Stimulated activated CD4-positive, alpha-beta T cell treated with anti-CD3 and anti-CD28 coated beads, Interleukin-4, amount 100 ng/mL, for 1 hour (primary cell): ENCODE measurements at places on chromosomes 11 and 22.

DNA sequence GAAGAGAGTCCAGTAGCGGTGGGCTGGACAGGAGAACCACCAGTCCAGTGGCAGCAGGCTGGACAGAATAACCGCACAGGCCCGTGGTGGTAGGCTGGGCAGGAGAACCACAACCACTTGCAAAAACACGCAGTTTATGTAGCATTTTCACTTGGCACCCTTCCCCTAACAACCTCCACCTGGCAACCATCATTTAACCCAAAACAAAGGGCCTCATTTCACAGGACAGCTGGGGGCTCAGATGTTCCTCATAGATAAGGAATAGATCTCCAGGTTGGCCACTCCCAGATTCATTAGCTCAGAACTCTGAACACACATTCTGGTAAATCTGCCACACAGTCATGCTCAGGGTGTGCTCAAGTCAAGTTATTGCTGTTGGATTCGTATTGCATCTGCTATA is 41.2 kb downstream of the SYTL2 start:
- DNase-seq: no peak

- DNase-seq: no peak
Measured at GRCh38 chr11:47136327-47136726, 40.4 kb downstream of the ARFGAP2 start.

DNA sequence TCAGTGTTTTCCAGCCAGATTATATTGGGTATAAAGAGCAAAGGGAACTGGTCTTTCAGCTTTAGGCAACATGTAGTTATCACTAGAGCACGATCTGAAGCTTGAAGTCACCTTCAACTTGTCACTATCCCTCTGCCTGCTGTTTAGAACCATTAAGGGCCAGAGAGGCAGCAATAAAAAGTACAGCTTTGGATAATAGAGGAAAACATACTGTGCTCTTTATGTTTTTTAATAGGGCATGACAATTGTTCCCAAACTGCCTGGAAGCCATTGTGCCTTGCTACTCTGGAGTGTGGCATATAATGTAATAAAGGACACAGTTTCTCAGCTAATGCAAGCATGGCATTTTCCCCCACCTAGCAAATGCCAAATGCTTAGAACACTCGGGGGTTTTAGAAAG is 1912.0 kb upstream of the RAG2 start:
- DNase-seq: no peak

GRCh38 chr11:10118865-10119264 is 175.2 kb downstream of the SBF2 start:
- no peak for DNase-seq

GRCh38 chr22:20218326-20218872 is 49.7 kb downstream of the RTN4R start:
- DNase-seq: no peak

- no peak for DNase-seq
Measured at GRCh38 chr22:26127556-26127955, 41.7 kb upstream of the SEZ6L start.

- DNase-seq: peak; percentile 60
Measured at GRCh38 chr11:61293867-61294716, 1.0 kb downstream of the VWCE start.

DNA sequence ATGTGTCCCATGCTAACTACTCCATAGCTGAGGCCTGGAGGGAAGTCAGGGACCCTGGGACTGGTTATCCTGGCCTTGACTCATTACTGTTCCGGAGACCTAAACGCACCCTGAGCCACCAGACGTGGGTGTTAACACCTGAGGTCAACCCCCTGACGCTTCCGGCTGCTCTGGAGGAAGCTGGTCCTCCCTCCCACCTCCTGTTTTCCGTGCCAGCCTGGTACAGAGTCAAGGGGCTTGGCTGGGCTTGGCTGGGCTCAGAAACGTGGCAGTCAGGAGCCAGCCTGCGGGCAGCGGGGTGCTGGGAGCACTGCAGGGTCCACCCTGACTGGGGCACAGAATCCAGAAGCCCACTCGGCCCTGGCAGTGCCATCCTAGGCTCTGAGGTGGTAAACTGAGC is 2.6 kb downstream of the TMPRSS4 start:
- no peak for DNase-seq

DNA sequence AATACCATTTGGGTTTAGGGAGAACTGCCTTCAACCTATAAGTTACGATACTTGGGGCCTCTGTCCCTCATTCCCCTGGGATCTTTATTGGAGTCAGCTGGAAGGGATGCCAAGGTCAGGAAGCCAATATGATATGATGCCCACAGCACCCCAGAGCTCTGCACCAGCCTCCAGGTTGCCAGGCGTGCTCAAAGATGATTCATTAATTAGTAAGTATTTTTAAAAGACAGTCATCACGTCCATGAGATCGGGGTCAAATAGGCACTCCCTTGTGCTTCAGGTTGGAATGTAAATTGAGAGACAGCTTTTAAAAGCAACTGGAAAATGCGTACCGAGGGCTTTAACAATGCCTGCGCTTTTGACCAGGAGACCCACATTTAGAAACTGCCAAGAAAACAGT is 57.0 kb upstream of the CD5 start:
- no peak for DNase-seq

GRCh38 chr11:70341881-70342429 is 56.4 kb upstream of the CTTN start:
- no peak for DNase-seq

DNA sequence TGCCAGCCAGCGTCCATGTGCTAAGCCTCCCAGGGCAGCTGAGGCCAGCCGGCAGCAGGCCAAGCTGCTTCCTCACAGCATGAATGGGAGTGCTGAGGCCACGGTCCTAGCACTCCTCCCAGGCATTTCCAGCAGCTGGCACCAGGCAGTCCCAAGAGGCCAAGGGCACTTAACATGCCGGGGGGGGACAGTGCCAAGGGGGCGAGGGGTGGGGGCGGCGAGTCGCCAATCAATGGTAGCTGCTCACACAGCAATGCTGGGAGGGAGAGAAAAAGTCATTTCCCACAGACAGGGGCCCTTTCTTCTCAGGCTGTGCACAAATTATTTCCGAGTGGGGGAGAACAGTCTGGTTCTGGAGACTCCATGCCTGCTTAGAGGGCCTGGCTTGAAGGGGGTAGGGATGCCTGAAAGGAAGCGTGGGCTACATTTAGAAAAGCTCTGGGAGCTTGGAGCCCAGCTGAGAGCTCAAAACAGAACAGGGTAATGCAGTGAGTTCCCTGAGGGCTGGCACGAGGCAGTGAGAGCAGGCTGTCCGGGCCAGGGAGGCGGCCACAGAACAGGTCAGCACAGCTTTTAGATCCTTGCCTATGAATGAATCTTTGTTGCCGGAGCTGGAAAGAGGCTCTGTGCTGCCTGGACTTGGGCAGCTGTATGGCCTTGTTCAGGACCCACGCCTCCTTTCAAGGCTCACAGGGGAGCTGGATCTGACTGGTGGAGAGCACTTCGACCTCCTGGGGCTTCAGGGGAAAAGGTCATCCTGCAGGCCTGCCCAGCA is 14.4 kb upstream of the TBC1D10A start:
- no peak for DNase-seq

GRCh38 chr22:35547987-35548721 is 7.5 kb downstream of the RASD2 start:
- DNase-seq: no peak

DNA sequence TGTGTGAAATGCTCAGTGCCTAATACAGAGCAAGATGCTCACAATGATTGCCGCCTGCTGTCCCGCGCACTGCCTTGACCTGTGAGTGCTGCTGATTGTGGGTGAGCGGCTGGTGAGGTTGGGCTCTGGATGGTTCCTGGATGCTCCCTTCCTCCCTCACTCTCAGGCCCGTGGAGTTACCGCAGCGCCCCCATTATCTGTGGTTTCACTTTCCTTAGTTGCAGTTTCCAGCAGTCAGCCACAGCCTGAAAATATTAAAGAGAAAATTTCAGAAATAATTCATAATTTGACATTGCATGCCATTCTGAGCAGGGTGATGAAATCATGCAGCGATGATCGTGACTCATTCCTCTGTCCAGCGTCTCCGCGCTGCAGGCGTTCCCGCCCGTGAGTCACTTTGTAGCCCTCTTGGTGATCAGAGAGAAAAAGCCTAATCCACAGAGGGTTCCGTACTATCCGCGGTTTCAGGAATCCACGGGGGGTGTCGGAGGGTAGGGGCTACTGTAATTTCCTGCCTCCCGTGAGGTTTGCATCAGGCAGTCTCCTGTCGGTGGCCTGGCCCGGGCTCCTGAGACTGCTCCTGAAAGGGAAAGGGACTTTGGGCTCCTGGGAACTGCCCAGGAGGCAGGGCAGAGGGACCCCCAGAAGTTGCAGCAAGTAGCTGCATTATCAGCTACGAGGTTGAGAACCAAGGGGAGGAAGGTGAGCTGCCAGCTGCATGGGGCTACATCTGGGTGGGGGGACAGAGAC is 10.6 kb downstream of the RPL3 start:
- DNase-seq: no peak

- DNase-seq: no peak
Measured at GRCh38 chr11:112882494-112883381, 78.5 kb upstream of the NCAM1 start.

DNA sequence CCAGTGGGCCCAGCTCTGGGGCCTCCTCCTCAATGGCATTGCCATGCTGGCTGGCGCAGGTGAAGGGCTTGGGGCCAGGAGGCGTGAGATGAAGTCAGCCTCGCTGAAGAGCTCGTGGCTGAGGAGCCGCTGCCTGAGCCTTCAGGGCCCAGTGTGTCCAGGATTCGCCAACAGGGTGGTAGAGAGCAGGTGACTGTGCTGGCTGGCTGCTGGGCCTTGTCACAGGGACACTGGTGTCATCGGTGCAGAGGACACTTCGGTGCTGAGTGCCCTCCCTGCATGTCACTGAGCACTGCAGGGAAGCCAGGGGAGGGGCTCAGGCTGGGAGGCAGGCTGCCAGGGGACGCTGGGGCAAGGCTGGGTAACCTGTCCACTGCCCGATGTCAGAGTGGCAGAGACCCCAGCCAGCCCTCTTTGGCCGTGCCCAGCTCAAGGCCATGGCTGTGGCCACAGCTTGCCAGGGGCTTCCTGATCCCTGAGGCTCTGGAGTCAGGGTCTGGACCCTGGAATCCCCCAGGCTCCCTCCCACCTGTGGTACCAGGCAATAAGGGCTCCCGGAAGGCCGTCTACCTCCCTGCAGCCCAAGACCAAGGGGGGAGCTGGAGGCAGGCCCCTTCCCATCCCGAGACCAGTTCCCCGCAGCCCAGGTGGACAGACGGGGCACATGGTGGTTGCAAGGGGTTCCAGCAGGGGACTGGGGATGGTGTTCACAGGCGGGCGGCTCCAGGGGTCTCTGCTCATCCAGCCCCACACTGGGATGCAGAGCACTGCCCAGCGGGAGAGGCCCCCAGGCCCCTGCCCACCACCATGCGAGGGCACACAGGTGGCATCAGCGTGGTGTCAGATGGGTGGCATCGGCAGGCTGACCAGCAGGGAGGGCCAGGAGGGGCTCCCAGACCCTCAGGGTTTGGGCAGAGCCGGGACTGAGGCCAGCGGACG is 63.9 kb downstream of the ARFGAP3 start:
- DNase-seq: no peak

DNA sequence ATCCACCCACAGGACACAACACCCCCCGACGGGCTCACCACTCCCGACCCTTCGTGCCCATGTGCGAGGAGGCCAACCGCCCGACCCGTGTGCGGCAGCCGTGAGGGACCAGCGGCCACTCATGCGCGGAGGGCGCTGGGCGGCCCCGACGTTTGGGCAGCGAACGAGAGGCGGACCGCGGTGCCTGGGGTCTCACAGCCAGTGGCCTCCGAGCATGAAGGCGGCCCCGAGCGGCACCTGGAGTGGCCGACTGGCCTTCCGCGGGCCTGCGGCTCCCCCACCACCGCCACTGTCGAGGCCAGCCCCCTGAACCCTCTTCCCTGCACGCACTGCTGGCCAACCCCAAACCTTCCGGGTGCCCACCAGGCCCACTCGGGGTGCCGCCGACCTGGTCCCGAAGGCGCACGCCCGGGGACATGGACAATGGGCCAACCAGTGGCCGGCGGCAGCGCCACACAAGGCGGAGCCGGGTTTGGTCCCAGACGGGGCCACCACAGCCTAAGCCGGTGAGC is 4274.9 kb upstream of the OR11H1 start:
- DNase-seq: no peak

DNA sequence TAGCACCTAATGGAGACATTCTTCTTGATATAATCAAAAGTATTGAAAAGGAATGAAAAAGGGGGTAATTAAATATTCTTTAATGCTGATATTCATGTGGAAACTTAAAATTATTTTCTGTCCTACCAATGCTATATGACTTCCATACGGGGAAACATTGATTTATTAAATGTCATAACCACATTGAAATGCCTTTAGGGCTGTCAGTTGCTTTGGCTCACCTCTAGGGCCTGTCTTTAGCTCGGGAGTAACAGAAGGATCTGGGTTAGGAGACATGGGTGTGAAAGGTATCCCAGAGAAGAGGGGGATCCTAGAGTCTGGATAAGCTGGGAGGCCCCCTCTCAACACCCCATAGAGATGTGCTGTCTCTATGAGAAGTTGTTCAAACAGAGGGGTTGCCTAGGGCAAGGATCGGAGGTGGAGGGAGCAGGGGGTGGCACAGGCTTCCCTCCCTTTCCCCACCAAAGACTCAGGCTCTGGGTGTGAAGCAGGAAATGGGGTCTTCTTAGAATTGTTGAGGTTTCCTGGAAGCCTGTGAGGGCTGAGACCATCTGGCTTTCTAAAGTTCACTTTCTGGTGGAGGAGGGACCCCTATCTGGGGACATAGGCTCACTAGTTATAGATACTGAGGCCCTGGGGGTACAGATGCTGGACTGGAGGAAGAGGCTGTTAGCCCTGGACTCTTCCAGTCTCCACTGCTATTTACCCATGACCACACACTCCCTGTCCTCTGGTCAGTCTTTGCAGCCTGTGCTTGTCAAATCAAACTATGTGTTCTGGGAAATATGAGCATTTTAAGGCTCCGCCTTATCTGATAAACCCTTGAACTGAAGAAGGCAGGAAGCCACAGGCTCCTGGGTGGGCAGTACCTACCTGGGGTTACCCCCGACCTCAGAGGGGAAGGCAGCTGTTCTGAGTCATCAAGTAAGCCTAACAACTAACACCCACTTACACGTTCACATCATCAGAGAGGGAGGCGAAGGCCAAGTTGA is 55.8 kb upstream of the RRAS2 start:
- DNase-seq: peak; percentile 65

DNA sequence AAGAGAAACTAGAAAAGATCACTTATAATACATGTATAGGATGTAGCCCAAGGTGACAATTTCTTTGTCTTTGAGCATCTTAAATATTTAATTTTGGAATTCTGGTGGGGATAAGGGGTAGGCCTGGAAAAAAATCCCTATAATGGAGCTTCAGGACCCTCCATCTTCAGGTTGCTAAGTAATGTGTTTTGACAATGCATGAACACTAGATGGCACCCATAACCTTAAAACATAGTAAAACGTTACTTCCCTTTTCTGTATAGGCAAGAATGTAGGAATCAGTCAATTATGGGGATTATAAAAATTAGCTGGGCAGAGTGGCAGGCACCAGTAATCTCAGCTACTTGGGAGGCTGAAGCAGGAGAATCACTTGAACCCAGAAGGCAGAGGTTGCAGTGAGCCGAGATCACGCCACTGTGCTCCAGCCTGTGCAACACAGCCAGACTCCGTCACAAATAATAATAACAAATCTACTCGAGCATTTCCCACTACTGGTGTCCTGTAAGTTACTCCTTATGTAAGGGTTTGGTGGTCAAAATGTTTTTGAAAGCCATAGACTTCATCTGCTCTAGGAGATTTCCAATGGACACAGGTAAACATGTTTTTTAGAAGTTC is 541.9 kb upstream of the CCDC90B start:
- DNase-seq: no peak
